ENCODE measurements at places on chromosomes 7 and 10.

DNA sequence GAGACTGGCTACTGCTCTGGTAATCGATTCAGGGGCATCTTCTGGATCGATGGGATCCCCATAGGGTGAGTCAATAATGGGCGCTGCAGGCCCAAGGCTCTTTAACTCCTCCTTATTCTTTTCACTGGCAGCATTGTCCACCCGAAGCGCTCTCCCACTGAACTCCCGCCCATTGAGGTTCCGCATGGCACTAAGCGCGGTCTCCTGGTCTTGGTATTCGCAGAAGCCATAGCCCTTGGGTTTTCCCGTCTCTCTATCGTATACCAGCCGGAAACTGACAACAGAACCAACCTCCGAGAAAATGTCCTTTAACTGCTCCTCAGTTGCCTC, 285 bp downstream of the CSTF2T start:
- no peak for DNase-seq

DNA sequence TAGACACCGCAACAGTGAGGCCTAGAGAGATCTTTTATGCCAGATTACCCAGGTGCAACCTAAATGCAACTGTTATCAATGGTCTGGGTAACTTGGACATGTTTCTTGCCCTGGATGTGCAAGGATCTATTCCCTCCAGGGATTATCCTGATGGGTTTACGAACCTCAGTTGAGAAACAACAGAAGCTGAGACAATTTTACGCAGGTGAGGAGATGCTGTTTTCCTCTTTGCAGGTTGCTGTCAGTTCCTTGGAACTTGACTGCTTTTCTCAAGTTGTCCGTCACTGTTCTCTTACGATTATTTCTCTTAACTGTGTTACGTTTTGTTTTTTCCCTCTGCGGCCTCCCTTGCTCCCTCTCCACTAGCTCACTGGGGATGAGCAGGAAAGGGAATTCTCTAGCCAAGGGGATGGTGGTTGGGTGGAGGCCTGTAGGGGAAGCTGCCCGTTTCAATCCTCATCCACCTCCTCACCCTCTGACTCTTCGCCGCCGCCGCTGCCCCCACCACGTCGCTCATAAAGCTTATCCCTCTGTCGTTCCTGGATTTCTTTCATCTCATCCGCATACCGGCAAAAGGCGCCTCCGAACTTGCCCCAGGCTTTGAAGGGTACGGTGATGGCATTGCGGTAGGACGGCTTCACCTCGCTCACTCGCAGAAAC, 1.2 kb downstream of the PURB start:
- no peak for DNase-seq

- no peak for DNase-seq
Measured at GRCh38 chr10:4004990-4005389, 220.0 kb upstream of the KLF6 start.

- DNase-seq = no peak
Measured at GRCh38 chr7:106057204-106057961, 54.7 kb downstream of the SYPL1 start.

DNA sequence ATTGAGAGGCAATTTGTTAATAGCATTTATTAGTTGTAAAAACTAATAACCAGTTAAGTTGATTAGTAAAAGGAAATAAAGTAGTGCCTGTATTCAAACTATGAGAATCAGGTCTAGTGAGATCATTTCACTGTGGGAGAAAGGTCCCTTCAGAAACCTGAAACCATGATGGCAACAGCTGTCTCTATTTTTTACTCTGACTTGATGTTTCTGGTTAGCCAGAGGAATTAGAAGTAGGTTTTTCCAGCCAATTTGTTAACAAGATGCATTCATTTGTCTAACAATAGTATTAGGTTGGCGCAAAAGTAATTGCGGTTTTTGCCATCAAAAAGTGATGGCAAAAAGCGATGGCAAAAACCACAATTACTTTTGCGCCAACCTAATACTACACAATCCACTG, 272.2 kb upstream of the YAE1 start:
- DNase-seq = no peak
